Activated CD4-positive, alpha-beta T cell treated with anti-CD3 and anti-CD28 coated beads for 36 hours (primary cell): ENCODE measurements at places on chromosomes 1 and 21.
A peak's percentile ranks its signal among the peaks of the same experiment; 100 is the strongest.

DNA sequence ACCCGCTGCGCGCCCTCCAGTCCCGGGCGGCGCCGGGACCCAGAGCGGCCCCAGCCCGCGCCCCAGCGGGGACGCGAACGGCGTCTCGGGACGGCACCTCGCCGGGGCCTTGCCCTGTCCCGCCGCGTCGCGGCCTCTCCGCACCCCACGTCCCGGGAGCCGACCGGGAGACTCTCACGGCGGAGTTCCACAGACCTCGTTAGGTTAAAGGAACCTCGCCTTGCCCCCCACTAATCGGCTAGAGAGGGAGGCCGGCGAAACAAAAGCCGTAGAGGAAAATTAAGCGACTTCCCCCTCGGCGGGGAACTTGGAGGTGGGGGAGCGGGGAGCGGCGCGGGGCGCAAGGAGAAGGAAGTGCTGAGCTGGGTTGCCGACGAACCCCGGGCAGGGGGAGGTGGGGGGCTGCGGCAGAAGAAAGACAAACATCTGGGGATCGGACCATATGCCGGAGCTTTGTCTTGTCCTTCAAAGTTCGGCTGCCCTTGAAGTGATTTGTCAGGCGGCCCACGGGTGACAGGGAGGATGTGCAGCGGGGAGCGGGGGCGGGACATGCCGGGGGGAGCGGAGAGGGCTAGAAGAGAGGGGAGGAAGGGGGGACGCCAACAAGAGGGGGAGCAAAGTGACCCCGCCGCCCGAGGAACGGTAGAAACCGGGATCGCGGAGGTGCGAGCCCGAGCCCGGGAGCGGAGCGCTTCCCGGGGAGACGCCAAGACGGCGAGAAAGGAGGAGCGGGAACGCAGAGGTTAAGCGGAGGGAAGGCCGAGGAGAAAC lies 120.0 kb upstream of the RRP15 start:
- peak; percentile 41 for DNase-seq

GRCh38 chr1:163706915-163707314 lies 385.2 kb downstream of the NUF2 start:
- no peak for DNase-seq

GRCh38 chr1:225693085-225693696 lies 40.3 kb upstream of the ENAH start:
- DNase-seq = no peak

GRCh38 chr1:158076441-158076840 lies 83.0 kb downstream of the KIRREL1 start:
- DNase-seq = no peak

- DNase-seq = no peak
Measured at GRCh38 chr1:222914861-222915632, 100.2 kb downstream of the DISP1 start.

DNA sequence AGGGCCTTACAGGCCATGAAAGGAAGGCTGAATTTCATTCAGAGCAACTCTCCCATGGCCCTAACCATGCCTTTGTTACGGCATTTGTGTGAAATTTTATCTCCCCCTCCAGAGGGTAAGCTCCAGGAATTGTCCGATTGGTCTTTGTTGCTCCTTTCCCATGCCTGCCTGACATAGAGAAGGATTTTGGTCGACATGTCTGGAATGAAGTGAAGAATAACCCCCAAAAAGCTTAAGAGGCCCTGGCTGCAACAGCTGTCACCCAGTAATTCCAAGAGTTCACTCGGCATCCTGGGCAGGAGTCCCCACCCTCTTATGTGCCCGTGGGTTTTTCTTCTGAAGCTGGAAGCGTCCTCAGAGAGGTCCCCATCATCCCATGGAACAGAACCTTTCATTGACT lies 20.6 kb downstream of the CDA start:
- DNase-seq = no peak

DNA sequence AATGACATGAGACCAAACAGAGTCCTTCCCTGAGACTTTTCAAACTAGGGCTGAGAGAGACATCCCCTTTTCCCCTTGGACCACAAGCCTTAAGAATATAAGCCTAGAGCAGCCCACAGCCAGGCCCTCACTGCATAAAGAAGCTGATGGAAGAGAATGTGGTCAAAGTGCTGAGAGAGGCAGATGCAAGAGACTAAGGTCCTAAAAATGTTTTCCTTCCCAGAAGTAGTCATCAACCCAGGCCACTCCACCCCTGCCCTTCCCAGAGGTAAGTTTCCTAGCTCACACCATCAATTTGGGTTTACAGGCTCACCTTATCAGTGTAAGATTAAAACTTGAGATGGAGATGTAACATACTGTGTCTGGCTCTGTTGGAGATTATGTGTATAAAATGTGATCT lies 58.2 kb downstream of the BCAR3 start:
- DNase-seq = no peak

DNA sequence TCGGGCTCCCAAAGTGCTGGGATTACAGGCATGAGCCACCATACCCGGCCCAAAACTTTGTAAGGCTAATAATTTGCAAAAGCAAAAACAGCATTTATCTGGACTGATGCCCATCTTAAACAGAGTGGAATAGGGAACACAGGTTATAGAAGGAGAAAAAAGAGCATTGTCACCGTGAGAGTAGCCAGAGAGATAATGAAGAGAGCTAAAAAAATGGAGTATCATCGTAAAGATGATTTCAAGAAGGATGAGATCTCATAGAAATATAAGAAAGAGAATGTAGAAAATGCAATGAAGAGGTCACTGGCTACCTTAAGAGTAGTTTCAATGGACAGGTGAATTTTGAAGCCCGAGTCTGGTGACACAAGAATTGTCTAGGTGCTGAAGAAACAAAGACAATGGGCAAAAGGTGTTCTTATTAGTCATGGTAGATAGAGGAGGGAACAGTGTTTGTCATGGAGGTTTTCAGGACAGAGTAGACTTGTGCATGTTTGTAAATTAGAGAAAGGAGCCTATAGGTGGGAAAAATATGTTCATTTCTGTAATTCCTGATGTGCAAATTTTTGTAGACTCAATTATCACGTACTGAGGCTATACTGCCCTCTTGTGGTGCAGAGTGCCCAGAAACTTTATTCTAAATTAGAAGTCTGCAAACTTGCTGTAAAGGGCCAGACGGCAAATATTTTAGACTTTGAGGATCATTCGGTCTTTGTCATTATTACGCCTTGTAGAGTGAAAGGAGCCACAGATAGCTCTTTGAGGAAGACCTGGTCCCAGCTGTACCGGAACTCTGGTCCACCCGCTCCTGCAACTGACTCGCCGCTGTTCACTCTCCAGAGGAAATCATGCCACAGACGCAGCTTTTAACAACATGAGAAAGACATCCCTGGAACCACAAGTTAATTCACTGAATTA lies 8.1 kb upstream of the TMEM183A start:
- DNase-seq = peak; percentile 80

GRCh38 chr1:19322481-19322880 lies 10.4 kb downstream of the SLC66A1 start:
- no peak for DNase-seq

DNA sequence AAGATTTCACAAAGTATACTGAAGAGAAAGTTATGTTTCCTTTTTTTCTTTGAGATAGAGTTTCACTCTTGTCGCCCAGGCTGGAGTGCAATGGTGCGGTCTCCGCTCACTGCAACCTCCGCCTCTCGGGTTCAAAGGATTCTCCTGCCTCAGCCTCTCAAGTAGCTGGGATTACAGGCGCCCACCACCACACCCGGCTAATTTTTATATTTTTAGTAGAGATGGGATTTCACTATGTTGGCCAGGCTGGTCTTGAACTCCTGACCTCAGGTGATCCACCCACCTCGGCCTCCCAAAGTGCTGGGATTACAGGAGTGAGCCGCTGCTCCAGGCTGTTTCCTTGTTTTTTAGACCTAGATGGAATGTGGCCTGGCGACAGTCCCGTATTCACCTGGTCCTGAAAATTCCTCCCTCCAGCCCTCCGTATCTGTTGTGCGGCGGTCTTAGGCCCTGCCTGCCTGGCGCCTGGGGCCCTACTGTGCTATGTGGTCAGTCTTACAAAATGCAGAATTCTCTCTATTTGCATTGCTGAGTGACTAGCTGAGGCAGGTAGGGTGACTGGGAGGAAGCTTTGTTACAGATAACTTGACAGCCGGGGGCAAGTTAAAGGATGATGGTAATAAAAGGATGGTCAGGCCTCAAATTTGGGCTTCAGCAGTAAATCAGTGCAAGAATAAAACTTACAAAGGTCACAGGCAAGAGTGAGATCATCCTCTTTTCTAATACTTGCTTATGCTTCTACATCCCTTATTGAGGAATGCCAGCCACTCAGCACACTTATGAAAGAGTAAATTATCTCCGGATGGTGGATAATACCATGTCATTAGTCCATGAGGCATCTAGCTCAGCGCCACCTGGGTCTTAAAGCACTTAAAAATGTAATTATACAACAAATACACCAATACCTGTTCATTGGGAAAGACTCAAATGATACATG lies 30.3 kb downstream of the PARK7 start:
- DNase-seq = no peak

GRCh38 chr21:45393021-45393420 lies 11.9 kb upstream of the COL18A1 start:
- DNase-seq = no peak

GRCh38 chr1:15667362-15667761 lies 16.8 kb upstream of the PLEKHM2 start:
- no peak for DNase-seq

DNA sequence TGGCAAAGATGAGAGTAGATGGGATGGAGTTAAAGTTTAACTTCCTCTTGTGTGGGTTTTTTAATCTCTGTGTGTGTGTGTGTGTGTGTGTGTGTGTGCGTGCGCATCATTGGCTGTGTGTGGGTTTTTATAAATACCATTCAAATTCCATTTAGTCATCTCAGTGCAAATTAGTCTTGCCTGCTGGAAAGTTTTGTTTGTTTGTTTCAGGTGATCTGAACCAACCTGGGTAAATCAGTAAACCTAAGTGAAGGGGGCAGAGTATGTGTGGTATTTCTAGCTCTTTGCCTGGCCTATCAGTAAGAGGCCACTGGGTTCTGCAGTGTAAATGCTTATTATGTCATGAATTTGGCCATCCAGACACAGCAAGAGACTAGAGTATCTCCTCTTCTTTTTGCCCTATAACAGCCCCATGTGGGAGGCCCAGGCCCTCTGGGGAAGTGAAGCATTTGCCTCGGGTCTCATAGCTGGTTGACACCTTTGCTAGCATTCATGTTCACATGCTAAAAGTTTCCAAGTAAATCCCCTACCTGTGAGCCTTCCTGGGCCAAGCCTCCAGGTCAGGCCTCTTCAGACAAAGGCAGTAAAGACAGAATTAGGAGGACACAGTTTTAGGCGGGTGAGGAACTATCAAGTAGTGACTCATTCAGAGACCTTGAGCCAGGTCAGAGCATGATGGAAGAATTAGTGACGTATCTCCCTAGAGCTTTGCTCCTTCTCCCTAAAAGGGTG lies 14.7 kb downstream of the INTS3 start:
- DNase-seq = peak; percentile 17

DNA sequence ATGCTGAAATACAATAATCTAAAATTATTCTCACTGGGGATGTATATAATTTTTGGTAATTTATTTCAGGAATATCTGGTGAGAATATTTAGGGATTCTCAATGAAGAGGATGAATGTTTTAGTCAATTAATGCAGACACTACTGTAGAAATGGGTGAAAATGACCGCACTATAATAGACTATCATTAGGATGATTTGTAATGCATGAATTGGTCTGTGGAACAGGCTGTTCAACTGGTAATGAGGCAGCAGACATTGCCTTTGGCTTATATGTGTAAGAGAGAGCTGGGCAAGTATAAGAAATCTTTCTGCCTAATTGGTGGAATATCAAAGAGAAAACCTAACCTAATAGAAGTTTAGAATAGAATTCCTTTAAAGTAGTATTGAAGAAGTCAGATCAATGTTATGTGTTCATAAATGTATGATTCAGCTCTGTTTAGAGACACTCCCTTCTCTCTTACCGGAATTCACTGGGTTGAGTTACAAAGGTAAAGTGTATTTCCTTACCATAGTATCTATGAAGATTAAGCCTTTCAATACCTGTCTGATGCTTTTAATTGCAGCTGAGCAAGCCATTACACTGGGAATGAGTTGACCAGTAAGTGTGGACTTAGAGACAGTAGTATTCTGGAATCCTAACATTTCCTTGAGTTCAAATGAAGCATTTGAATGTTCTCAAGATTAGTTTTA lies 274.5 kb downstream of the S1PR1 start:
- no peak for DNase-seq

GRCh38 chr1:117838911-117839310 lies 90.5 kb downstream of the GDAP2 start:
- DNase-seq = no peak

DNA sequence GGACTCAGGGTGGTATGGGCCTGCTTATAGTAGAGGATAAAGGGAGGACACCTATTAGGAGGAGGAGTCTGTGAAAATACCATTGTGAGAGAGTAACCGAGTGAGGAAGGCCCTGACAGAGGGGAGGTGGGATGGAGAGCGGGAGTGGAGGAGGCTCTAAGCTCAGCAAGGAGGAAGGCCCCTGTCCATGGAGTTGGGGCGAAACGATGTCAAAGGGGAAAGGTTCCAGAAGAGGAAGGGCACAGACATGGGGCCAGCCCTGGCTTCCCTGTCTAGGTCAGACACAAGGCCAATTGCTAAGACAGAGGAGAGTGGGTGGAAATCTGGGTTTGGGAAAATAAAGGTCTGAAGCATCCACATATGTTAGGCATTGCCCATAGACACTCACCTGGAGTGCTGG lies 44.2 kb downstream of the ELK4 start:
- DNase-seq = no peak

DNA sequence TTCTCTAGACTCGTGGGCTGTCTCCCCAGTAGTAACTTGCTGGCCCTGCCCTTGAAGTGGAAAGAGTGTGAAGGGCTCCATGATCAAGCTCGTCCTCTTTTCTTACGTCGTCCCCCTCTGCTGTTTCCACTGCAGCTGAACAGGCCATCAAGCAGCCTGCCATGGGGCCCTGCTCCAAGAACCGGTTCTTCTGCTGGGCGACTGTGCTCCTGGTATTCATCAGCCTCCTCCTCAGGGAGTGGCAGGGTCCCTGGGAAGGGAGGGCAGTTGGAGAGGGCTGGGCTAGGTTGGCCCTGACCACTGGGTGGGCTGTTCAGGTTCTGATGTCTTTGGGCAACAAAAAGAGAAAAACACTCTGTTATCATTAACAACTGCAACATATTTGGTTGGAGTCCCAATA lies 151.5 kb downstream of the FCRL5 start:
- no peak for DNase-seq

GRCh38 chr21:14523234-14523633 lies 22.9 kb downstream of the SAMSN1 start:
- peak; percentile 64 for DNase-seq

- no peak for DNase-seq
Measured at GRCh38 chr1:70318191-70318590, 36.3 kb downstream of the ANKRD13C start.

DNA sequence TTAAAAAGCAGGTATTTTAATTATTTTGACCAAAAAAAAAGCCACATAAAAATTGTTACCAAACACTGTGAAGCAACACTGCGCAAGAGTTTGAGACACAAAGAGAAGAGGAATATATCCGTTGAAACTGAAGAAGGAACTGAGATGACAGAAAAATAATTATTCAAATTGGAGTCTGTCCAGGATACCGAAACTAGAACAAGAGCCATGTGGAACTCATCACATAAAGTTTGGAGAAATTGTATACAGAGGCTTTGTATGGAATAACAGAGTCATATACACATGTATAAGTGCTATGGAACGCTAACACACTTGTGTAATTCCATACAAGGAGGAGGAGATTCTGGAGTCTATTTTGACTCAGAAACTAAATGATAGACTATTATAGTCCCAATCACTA lies 675.1 kb upstream of the ADGRL2 start:
- no peak for DNase-seq

GRCh38 chr1:5119366-5120234 lies 465.2 kb downstream of the AJAP1 start:
- DNase-seq = no peak

- DNase-seq = no peak
Measured at GRCh38 chr1:92820551-92820950, 11.3 kb upstream of the RPL5 start.

- DNase-seq = no peak
Measured at GRCh38 chr1:118827636-118828035, 160.5 kb downstream of the TBX15 start.
